HepG2 (cell line): ENCODE measurements at places on chromosomes 6 and 20. TPM values are rescaled to one million over a fixed set of nuclear protein-coding genes. Genes with fewer than 3 reads are reported as not detected.
A peak's percentile ranks its signal among the peaks of the same experiment; 100 is the strongest.

The PNLDC1 gene
- total RNA-seq: not detected in 2 replicates

The DNAH8 gene
- not detected in 2 replicates for total RNA-seq

The TMEM244 gene
- not detected in 2 replicates for total RNA-seq

The CFAP206 gene
- total RNA-seq: not detected in 2 replicates

The BPIFB1 gene
- total RNA-seq: 0.18 and 0.82 TPM in 2 replicates

The TSPO2 gene
- total RNA-seq: not detected in 2 replicates

The CRIP3 gene
- 3.5 and 6.3 TPM in 2 replicates for total RNA-seq

The CGA gene
- total RNA-seq: not detected in 2 replicates

The HLA-DRB1 gene
- 0.09 TPM in 1 of 2 replicates, not detected in the other for total RNA-seq

The VWA7 gene
- total RNA-seq: 0.79 and 0.86 TPM in 2 replicates

The GTPBP2 gene
- total RNA-seq: 12.6 and 26.9 TPM in 2 replicates

The CENPW gene
- 94.7 and 133 TPM in 2 replicates for total RNA-seq

The DDAH2 gene
- total RNA-seq: 14.4 and 16.4 TPM in 2 replicates

The FRS3 gene
- total RNA-seq: 1.5 and 3.0 TPM in 2 replicates

The SLC16A10 gene
- 11.3 and 20.1 TPM in 2 replicates for total RNA-seq

The DUSP15 gene
- total RNA-seq: 0.18 and 0.93 TPM in 2 replicates

The C2 gene
- 70.9 and 165 TPM in 2 replicates for total RNA-seq

The SRSF12 gene
- total RNA-seq: 1.9 TPM in 2 replicates

The RPP40 gene
- 41.2 and 64.0 TPM in 2 replicates for total RNA-seq

DNA sequence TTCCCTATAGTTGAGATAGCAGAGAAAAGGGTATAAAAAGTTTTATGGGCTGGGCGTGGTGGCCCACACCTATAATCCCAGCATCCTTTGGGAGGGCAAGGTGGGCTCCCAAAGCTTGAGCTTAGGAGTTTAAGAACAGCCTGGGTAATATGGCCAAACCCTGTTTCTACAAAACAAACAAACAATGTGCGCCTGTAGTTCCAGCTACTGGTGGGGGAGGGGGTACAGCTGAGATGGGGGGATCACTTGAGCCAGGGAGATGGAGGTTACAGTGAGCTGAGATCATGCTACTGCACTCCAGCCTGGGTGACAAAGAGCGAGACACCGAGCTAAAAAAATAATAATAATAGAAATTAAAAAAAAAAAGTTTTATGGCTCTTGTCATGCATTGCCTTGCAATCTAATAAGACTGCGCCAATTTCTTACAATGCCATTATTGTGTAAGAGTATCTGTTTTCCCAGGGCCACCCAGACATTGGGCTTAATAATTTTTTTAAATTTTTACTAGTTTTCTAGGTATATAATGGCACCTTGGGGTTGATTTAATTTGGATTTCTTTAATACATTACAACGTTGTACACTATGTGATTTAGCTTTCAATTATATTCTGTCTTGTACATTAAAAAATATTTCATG lies 3.9 kb downstream of the ACSS2 start:
- no peak for DNase-seq

GRCh38 chr20:60222497-60222896 lies 264.3 kb downstream of the CDH26 start:
- DNase-seq: no peak

- no peak for DNase-seq
Observed at GRCh38 chr6:51352506-51353029, 533.9 kb downstream of the TFAP2B start.

DNA sequence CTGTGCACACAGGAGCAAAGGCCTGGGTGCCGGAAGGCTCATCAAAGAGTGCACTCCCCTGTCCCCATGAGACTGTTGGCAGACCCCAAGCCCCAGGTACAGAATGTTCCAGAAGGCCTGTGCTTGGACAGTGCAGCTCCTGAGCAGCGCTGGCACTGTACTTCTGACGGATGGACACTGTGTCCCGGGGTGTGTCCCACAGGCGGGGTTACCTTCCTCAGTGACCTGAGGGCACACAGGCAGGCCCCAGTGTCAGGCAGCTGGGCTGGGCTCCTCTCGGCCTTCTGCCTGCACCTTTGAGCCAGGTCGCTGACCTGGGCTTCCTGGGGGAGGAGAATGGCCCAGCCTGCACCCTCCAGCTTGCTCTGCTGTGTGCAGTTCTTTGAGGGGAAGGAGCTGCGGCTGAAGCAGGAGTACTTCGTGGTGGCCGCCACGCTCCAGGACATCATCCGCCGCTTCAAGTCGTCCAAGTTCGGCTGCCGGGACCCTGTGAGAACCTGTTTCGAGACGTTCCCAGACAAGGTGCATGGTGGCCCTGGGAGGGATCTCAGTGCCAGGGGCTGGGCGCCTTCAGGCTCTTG lies 30.1 kb downstream of the PYGB start:
- no peak for DNase-seq

DNA sequence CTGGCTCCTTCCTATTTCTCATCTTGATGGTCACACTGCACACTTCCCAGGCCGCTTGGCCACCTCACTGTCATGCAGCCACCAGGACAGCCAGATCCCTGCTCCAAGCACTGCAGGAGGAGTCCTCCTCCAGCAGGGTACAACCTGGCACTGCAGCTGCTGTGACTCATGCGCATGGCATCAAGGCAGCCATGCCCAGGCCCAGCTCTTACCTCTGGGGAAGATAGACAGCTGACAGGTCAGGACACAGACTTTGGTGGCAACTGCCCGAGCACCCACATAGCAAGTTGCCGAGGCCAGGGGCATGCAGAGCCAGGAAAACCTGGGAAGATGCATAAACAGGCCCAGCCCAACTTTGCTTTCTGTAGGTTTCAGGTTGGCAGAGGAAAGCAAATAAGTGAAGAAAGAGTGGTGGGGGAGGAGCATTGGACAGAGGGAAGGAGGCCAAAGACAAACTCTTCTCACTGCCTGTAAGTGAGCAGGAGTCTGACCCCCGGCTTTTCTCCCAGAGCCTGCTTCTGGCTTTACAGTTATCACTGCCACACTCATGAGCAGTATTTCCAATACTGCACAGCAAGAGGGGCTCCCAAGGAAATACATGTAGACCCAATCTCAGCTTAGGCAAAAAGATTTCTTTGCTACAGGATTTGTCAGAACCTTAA lies 38.8 kb downstream of the SLC22A3 start:
- DNase-seq: no peak

DNA sequence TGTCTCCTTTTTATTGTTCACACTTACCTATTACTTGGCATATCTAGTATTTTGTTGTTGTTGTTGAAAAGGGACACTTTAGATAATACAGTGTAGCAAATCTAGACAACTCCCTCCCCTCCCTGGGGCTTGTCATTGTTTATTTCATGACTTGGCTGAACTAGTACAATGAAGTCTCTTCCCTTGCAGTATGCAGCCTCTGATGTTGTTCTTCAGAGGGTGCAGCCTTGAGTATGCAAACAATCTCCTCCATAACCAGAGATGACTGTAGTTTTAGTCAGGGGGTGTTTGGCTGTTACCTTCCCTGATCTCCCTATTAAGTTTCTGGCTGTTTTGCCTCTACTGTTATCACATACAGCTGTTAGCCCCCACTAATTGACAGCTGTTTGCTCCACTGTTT lies 315.4 kb upstream of the RUNX2 start:
- no peak for DNase-seq

- DNase-seq: peak; percentile 91
Observed at GRCh38 chr6:52815167-52816092, 11.8 kb upstream of the GSTA1 start.

- peak; percentile 14 for DNase-seq
Observed at GRCh38 chr20:8656335-8656734, 412.6 kb upstream of the PLCB4 start.

GRCh38 chr6:21354805-21355238 lies 238.7 kb upstream of the SOX4 start:
- DNase-seq: peak; percentile 88

- DNase-seq: no peak
Observed at GRCh38 chr6:18036781-18037180, 49.3 kb upstream of the KIF13A start.

DNA sequence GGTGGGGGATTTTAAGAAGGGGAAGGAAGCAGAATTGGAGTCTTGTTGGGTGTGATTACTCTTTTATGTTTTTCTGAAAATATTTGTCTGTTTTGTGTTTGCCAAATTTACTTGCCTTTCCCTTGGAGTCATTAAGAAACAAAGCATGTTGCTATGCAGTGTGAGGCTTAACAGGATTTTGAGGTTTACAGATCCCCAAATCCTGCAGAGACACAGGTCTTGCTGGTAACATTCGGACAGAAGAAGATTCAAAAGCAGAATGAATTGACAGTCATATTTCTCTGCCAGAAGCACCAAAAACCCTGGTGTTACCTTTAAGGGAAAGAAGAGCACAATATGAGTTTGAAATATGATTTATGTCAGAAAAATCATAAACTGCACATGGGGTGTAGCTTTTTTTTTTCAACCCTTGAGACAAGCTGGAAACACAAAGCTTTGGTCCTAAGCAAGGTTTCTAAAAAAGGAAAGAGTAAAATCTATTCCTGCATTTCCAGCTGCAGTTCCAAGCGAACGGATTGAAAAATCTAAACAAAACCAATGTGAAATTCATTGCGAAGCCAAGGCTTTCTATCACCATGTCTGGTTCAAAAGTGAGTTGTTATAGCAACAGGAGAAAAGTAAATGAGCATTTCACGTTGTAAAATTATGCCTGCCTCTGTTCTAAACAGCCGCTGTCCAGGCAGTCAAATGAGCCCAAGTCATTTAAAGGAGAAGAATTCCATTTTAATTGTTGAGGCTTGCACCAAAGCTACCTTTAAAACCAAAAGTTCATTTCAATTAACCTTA lies 358.9 kb upstream of the SASH1 start:
- DNase-seq: no peak

GRCh38 chr20:4063631-4064030 lies 48.3 kb upstream of the RNF24 start:
- DNase-seq: no peak

DNA sequence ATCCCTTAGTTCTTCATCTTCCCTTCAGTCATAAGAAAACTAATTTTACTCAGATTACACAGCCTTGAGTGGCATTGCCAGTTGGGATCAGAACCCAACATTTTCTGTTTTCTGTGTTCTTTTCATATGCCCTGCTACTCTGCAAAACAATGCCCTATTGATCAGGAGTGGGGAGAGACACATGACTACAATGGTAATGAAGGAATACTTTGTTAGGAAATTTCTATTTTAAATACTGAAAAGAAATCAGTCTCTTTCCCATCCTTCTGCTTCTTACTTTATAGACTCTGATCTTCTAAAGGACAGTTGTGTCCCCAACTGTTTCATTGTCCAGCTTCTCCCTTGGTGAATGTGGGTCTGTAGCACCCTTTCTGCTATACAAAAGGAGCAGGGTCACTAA lies 5.5 kb upstream of the PKIB start:
- DNase-seq: no peak

DNA sequence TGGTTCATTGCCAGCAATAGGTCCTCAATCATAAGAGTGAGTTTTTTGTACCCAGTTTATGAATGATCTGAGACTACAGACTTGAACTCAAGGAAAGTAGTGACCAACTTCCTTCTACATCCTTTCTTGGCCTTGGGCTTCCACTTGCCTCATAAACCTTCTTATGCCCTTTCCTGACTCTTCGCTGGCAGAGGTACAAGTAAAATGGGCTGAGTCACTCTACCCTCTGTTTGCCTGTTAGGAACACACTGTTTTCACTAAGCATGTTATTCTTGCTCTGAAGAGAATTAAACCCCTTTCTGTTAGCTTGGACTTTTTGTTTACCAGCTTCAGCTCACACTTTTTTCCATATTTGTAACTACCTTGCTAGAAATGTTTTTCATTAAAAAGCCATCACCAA lies 74.4 kb downstream of the PKHD1 start:
- no peak for DNase-seq

DNA sequence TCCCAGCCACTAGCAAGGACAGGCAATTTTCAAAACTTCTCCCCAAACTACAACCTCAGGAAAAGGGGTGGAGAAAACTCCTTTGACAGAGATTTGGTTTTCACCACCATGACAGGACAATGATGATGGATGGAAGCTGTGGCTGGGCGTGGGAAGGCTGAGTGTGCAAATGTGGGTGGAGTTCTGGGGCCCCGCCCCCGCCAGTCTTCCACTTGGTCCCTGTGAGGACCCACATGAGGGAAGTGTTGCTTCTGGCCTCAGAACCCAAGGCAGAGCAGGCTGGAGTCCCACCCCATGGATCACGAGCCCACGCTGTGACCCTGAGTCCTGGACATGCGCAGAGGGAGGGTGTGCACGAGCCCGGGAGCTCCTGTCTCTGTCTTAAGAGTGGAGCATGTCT lies 21.5 kb upstream of the MRGBP start:
- DNase-seq: no peak

GRCh38 chr20:45836841-45837240 lies 3.2 kb downstream of the SNX21 start:
- DNase-seq: no peak

- no peak for DNase-seq
Observed at GRCh38 chr20:53574259-53574789, 19.3 kb downstream of the ZNF217 start.

- no peak for DNase-seq
Observed at GRCh38 chr6:110449541-110449895, 26.9 kb downstream of the SLC22A16 start.

GRCh38 chr20:59667981-59668515 lies 63.7 kb downstream of the PHACTR3 start:
- DNase-seq: no peak

DNA sequence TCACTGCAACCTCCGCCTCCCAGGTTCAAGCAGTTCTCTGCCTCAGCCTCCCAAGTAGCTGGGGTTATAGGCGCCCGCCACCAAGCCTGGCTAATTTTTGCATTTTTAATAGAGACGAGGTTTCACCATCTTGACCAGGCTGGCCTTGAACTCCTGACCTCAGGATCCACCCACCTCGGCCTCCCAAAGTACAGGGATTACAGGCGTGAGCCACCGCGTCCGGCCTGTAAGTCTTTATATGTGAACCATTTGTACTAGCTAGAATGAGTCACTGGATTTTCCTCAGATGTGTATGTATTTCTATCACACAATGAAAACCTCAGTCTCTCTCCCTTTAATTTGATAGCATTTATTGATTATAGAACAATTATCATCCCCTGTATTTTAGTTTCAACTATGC lies 34.0 kb downstream of the ITCH start:
- DNase-seq: no peak

DNA sequence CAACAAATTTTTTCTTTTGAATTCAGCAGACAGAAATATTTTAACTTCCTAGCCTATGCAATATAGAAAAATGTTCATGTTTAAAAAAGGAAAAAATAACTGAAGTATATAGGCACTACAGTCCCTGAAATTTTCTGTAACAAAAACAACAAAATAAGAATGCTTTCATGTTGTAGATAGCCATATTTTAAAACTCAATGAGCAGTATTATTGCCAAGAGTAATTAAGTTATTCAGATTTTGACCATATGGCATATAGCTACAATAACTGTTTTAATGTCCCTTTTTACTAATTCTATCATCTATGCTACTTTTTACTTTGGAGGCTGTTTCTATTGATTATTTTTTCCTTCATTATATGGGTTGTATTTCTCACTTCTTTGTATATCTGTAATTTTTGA lies 283.3 kb upstream of the RIMS1 start:
- no peak for DNase-seq

GRCh38 chr20:22576733-22577514 lies 7.4 kb downstream of the FOXA2 start:
- peak; percentile 37 for DNase-seq

- no peak for DNase-seq
Observed at GRCh38 chr6:57108691-57109090, 18.7 kb downstream of the ZNF451 start.

- DNase-seq: peak; percentile 63
Observed at GRCh38 chr6:64815718-64816117, 891.3 kb downstream of the EYS start.

- peak; percentile 82 for DNase-seq
Observed at GRCh38 chr20:31573555-31574321, 31.4 kb upstream of the ID1 start.

- DNase-seq: peak; percentile 93
Observed at GRCh38 chr6:2998998-2999617, 586 bp upstream of the NQO2 start.
